ENCODE measurements at places on chromosomes 2 and 18.

GRCh38 chr2:45237850-45238542 lies 228.7 kb upstream of the SIX2 start:
- DNase-seq, result no peak

- DNase-seq, result no peak
These were observed 126.3 kb downstream of the LTBP1 start for GRCh38 chr2:33073018-33073417.

DNA sequence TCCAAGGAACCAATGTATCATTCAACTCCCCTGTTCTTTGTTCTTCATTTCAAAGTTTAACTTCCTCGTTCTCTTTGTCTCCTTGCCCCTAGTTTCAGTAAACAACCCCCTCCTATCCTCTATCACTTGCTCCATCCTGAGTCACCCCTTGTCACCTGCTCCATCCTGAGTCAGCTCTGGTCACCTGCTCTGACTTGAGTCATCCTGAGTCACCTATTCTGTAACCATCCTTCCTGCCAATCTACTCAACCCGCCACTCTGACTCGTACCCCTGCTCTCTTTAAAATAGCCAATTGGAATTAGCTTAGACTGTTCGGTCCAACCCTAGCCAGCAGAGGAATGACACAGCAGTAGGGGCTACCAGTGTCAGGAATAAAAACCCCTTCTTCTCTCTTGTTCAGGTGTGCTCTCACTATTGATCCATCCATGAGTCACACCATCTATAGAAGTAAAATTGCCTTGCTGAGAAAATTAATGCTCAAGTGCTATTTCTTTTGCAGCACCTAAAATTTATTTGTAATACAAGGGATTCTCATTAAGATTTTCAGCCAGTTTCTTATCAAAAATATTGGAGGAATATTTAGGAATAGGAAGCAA lies 326.8 kb downstream of the AKAIN1 start:
- no peak for DNase-seq

- DNase-seq, result no peak
These were observed 51.9 kb downstream of the PLA2R1 start for GRCh38 chr2:160010361-160011145.

- no peak for DNase-seq
These were observed 28.9 kb downstream of the PXDN start for GRCh38 chr2:1715184-1716013.

DNA sequence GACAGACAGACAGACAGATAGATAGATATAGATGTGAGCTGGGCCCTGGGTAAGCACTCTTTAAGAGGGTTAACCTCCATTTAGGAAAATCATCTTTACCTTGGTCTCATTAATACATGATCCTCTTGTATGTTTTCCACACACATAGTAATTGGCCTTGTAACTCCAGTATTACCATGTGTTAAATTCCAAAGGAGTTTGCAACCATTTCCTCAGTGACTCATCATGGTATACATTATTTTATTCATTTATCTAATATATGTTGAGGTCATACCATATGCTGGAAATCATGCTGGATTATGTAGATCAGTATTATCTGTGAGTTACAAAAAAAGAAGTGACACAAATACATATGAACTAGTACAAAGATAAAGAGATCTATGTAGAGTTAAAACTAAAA lies 504.3 kb downstream of the DCC start:
- DNase-seq, result no peak

GRCh38 chr18:11411048-11411447 lies 198.3 kb upstream of the SLC35G4 start:
- no peak for DNase-seq

DNA sequence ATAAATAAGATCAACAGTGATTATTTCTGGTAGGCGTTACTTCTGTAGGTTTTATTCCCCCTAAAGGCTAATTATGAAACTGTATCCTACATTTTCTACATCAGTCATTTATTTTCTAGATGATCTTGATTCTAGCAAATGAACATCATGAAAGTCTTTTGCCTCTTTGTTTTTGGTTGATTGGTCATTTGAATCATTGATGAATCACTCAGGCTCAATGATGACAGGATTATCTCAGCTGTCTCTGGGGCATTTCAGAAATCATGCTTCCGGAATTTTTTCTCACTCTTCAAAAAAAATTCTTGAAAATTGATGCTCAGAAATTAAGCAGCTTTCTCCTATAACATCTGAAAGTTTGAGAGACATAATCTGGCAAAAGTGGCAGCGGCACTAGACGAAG lies 298.9 kb upstream of the TCF4 start:
- no peak for DNase-seq

DNA sequence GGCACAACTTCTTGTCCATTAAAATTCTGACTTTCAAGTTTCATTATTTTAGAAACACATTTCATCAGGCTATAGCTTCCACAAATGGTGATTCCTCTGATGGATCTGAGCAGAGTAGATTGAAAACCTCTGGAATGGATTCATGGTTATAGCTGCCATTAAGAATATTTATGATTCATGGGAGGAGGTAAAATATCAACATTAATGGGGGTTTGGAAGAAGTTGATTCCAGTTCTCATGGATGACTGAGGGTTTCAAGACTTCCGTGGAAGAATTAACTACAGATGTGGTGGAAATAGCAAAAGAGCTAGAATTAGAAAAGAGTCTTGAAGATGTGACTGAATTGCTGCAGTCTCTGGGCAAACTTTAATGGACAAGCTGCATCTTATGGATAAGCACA lies 797.4 kb downstream of the SUCLG1 start:
- DNase-seq, result no peak

DNA sequence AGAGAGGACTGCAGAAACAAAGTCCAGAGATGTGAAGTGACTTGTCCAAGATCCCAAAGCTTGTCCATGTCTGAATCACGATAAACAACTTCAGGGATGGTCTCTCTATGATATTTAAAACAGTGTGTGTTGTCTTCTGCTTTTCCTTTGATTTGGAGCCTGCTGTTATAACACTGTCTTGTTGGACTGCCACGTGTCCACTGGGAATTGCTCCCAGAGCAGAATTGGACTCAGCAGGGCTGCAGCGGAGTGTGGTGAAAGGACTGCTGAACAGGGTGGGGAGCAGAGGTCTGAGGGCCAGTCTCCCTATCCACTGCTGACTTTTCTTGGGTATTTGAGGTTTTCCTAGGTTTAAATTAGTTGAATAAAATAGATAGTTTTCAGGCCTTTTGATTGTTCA lies 68.3 kb downstream of the IL1R2 start:
- no peak for DNase-seq

GRCh38 chr2:70691497-70692140 lies 76.4 kb downstream of the ADD2 start:
- no peak for DNase-seq

- DNase-seq, result peak; percentile 78
These were observed 75.1 kb downstream of the BOLA3 start for GRCh38 chr2:74072565-74072964.

- no peak for DNase-seq
These were observed 28.0 kb downstream of the SERPINB11 start for GRCh38 chr18:63730773-63731172.

DNA sequence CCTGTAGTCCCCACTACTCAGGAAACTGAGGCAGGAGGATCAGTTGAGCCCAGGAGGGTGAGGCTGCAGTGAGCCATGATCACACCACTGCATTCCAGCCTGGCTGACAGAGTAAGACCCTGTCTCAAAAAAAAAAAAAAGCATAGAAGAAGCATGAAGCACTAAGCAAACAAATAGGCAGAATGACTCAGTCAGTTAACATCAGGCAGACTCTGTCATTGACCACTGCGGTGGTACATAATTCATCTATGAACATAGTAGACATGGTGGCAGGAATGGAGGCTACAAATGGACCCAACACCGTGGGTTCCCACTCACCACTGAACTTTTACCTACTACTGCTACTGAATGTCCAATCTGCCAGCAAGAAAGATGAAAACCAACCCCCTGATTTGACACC lies 7.6 kb upstream of the ASXL2 start:
- no peak for DNase-seq

- no peak for DNase-seq
These were observed 100.1 kb downstream of the MYOM1 start for GRCh38 chr18:3119401-3120341.

GRCh38 chr2:86490245-86490644 lies 49.1 kb downstream of the KDM3A start:
- DNase-seq, result no peak

DNA sequence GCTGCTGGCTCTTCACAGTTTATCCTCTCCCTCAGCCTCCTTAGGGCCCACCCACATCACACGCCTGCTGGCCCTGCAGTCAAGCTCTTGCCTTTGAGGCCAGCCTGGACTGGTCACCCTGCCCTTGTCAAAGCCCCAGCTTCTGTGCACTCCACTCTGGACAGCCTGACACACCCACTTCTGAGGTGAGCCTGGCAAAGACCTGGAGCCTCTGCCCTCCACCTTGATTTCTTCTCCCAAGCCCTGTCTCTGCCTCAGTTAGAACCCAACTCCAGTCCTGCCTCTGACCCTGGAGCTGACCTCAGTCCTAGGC lies 37.0 kb upstream of the TAF1B start:
- no peak for DNase-seq

DNA sequence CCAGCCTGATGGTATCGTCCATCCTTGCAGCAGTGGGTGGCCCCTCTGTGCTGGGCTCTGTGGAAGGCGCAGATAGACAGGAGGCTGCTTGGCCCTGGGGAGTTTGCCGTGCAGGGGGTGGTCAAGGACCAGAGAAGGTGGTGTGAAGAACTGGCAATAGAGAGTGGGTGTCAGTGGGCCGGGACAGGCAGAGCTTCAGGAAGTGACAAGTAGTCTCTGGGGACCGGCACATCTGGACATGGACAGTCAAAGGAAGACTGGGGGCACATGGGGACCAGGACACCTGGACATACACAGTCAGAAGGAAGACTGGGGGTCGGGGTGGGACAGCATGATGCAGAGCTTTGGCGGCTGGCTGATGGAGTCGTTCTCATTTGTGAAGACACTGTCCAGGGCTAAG lies 335.9 kb downstream of the AGAP1 start:
- no peak for DNase-seq

GRCh38 chr2:202965810-202966460 lies 48.7 kb upstream of the NBEAL1 start:
- peak; percentile 87 for DNase-seq

DNA sequence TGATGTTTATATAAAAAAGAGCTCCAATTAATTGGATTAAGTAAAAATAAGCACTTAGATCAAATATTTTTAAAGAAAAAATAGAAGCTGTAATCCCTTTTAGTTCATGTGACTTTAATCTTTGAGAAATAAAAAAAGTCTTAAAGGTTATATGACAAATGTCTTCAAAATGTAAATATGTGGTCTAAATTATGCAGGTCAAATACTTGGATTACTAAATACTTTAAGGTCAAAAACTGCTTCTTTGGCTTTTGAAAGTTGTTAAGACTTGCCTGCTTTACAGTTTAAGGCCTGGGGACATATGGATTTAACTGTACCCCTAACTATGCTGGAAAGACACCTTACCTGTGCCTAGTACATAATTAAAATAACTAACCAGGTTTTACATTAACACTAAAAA lies 15.5 kb upstream of the PDK1 start:
- DNase-seq, result no peak

DNA sequence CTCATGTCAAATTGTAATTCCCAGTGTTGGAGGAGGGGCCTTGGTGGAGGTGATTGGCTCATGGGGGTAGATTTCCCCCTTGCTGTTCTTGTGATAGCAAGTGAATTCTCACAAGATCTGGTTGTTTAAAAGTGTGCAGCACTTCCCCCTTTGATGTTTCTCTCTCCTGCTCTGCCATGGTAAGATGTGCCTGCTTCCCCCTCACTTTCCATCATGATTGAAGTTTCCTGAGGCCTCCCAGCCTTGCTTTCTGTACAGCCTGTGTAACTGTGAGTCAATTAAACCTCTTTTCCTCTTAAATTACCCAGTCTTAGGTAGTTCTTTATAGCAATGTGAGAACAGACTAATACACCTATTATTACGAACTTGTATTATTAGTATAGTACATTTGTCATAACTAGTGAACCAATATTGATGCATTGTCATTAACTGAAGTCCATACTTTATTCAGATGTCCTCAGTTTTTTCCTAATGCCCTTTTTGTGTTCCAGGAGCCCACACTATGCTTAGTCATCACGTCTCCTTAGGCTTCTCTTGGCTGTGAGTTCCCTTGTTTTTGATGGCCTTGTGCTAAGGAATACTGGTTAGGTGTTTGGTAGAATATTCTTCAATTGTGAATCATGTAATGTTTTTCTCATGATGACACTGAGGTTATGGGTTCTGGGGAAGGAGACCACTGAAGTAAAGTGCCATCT lies 4.5 kb upstream of the MAP3K2 start:
- DNase-seq, result no peak

- DNase-seq, result no peak
These were observed 27.2 kb downstream of the NAT8 start for GRCh38 chr2:73614997-73615396.

DNA sequence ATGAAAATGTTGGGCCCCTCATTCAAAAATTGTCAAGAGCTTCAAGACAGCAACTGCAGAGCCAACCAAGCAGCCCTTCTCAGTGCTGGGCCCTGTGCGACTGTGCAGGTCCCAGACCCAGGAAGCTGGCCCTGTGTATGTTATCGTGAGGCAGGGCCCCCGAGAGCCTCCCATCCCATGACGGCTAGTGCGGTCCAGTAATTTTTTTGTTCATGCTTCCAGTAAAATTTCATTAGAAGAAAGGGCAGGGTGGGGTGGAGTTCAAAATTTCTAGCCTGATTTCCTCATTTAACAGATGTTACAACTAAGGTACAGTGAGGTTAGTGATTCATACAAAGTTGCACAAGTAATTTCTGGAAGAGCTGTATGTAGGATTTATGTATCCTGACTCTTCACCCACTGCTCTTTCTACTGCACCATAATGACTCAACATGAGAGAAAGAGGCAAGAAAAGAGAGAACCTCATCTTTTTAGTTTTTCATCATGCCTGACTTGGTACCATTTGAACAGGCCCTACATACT lies 105.5 kb downstream of the ZEB2 start:
- peak; percentile 98 for DNase-seq

Measured in inflammatory macrophage treated with lipopolysaccharide for 1 hour (primary cell).